Activated CD8-positive, alpha-beta memory T cell treated with anti-CD3 and anti-CD28 coated beads, Interleukin-2, amount 50 U/mL, for 4 hours (primary cell): ENCODE measurements at places on chromosomes 6 and 20.

GRCh38 chr20:32354592-32355416 lies 3.3 kb upstream of the ASXL1 start:
- DNase-seq: no peak

- DNase-seq: no peak
Observed at GRCh38 chr6:41892921-41893564, 2.1 kb downstream of the USP49 start.

DNA sequence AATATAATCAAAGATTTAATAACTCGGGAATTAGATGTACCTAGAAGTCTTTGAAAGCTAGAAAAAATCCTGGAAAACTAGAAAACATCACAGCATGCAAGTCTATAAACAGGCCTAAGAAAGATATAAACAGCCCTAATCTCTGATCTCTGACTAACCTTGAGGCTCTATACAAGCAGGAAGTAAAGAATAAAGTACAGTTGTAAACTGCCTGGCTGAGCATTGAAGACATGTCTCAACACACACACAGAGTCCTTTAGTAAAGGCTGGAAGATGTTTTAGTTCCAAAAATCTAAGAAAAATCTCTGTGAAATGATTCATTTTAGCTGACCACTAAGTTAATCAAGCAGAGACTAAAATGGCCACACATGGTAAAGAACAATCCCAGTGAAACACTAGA lies 774.5 kb downstream of the EYS start:
- DNase-seq: no peak

DNA sequence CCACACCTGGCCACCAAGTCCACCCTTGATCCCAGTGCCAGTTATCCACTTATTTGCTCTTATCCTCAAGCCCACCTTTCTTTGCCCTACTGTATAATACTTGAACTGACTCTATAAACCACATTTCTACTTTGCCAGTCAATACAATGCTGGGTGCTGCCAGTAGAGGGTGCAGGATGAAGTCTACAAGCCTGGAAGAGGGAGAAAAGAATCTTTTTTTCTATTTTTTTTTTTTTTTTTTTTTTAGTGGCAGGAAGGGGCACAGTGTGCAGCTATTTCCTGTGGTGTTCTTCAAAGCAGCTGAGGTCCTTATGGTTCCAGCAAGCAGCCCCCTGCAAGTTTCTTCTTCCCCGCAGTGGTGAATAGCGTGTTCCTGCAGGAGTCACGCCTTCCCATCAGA lies 22.2 kb upstream of the GABRR1 start:
- DNase-seq: no peak

- DNase-seq: no peak
Observed at GRCh38 chr20:57622201-57622570, 2.0 kb upstream of the ZBP1 start.

DNA sequence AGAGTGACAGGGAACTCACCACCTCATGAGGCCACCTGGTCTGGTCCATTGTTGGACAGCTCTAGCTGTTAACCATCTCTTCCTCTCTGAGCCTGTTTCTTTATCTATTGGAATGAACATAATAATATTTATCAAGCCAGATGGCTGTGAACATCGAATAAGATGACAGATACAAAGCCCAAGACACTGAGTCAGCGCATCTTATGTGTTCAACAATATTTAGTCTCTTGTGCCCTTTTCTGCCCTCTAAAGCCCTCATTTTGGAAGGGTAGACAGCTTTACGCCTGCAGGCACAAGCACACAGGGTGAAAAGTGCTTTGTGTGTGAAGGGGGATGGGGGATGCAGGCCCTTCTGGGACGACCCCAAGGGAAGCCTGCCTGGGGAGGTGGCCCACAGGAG lies 164.0 kb downstream of the GRM4 start:
- DNase-seq: peak; percentile 4

DNA sequence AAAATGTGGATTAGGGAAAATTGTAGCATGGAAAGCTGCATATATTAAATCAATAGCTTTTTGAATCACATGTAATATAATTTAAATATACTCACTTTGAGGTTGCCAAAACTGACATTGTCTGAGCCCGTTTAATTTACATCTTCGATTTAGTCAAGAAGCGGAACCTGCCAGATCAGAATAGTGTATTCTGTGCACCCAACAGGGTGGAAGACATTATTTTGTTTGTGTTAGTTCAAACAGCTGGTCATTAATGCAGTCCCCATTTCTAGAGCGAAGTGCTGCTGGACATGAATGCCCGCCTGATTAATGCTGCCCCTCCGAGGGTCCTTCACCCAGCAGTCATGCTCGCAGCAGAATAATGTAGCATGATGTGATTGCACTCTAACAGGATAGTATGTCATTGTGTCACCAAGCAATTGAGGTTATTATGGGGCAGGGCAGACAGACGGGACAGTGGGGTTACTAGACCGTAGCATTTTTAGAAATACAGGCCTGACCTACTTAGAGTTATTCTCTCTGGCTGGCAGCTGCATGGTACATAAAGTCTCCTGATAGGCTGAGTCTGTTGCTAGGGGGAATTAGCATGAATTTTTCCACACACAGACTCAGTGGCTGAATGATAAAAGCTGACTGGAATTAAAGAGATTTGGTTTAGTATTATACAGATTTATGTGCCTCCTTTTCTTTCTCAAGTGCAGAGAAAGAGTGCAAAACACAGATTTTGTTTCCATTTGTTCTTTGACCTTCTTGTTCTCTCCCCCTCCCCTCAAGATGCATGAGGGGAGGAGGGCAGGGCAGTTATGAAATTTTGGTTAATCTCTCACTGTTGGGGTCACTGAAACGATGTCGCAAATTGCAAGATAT lies 147.1 kb downstream of the PRL start:
- no peak for DNase-seq

GRCh38 chr20:10075606-10076005 lies 40.8 kb downstream of the ANKEF1 start:
- DNase-seq: no peak

DNA sequence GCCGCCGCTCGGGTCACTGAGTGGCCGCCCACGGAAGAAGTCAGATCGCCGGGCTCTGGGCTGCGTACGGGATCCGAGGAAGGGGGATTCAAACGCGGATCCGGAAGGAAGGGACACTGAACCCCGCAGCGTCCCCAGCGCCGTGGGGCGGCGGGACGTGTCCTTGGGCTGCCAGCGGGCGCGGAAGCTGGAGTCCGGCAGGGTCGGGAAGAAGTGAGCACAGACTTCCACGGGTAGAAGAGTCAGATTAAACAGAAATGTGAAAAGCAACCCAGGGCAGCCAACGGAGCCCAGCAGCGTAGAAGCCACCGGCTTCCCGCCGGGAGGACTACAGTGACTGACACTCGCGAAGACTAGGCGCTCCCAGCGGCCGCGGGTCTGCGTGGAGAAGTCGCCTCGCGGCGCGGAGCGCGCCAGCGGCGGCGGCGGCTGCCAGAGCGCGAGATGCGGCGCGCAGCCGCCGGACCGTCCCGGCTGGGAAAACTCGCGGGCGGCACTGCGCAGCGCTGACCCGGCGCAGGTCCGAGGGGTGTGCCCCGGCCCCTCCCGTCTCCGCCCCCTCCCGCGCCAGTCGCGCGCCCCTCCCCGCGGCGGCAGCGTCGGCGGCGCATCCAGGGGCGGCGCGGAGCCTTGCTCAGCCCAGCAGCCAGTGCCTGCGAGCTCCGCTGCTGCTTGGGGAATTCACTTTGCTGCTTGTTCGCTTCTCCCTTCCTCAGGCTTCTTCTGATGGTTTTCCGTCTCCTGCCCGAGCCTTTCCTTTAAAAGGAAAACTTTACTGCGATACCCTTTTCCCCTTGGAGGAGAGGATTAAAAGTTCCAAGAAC lies at the start of gene SAMD5:
TSS of gene SAMD5 (plus strand) at position 649 of the 824 bp plus-strand sequence. CDS start 239 bp downstream, outside the sequence.
- no peak for DNase-seq

DNA sequence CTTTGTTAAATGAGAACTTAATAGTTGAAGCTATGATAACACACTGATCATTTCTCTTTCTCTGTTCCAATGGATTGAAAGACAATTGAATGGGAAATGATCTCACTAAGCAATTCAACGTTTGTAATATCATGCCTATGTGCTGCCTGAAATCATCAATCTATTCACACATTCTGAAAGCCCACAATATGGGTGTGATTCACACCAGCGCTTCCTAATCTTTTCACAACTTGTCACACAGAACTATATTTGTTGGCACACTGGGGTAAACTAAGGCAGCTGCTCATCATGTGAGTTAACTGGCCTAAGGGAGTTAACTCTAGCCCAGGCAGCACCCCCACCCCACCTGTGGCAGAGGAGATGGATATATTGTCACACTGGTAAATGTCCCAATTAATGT lies 37.1 kb upstream of the UTRN start:
- DNase-seq: no peak

- DNase-seq: no peak
Observed at GRCh38 chr20:35611482-35611881, 4.1 kb upstream of the SPAG4 start.

DNA sequence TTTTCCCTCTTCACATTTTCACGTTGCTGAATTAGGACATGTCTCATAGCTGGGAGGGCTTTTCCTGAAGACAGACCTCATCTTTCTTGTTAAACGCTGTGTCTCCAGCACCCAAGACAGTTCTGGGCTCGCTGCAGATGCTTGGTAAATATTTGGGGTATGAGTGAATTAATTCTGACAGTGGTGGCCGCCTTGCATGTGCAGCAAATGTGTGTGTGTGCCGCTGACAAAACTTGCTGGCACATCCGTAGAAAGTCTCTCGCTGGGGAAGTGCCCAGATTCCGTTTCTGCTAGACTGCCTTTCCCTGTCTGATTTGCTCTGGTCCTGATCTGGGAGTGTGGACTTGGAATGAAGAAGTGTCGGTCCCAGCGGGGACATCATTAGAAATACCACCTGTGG lies 48.2 kb upstream of the ZNFX1 start:
- no peak for DNase-seq

- no peak for DNase-seq
Observed at GRCh38 chr6:11639376-11640235, 102.1 kb downstream of the TMEM170B start.

- DNase-seq: no peak
Observed at GRCh38 chr20:44956410-44956809, 3.8 kb downstream of the TOMM34 start.

GRCh38 chr20:53621482-53622246 lies 28.0 kb upstream of the ZNF217 start:
- no peak for DNase-seq

DNA sequence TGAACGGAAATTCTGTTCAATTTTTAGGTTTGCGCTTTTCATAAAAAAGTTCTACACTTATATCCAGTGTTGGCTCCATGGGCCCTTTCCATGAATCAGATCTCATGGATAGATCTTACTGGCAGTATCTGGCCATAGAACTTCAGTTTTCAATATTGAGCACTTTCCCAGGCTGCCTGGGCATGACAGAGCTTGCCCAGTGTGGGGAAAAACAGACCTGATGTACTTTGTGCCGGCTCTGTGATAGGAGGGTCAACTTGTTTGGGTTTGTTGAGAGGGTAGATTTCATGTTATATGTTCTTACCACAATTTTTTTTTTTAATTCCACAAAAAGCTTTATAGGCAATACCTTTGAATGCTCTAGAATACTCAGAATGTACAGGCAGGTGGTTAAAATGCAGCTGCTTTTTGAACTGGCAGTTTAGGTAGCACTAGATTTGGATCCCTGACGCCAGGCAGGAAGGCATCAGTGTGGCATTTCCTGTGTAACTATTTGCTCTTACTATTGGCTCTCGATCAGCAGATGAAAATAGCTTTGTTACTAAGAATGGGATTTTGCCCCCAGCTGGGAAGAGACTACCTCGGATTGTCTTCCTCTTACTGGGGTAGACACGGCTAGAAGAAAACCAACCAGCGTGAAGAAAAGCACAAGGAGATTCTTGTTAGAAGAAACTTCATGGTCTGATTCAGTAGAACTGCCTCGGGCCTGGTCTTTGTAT lies 404.9 kb upstream of the SOX4 start:
- DNase-seq: no peak

DNA sequence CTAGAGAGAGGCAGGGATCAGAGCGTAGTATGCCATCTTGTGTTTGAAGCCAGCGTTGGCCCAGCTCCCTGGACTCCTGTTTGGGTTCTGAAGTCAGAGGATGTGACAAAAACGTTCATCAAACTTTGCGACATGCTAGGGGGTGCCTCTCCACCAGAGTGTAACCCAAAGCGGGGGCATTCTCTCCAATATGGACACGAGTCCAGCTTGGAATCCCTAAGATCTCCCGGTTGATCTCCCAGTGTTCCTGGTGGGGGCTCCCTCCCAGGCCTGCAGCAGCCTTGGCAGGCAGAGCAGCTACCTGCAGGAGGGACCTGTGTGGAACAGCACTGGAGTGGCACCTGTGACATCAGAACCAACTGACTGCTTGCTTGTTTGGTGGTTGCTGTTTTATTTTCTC lies 218.8 kb upstream of the ECI2 start:
- DNase-seq: no peak

DNA sequence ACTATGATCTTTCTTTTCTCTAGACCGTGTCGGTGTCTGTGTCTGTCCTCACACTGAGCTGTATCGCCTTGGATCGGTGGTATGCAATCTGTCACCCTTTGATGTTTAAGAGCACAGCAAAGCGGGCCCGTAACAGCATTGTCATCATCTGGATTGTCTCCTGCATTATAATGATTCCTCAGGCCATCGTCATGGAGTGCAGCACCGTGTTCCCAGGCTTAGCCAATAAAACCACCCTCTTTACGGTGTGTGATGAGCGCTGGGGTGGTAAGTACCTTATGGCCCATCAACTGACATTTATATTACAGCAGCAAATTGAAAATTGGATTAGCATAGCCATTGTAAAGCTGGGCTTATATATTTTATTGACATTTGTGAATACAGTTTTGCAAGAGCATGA lies 72.2 kb upstream of the GFRAL start:
- DNase-seq: no peak

- DNase-seq: no peak
Observed at GRCh38 chr20:62015540-62016288, 50.0 kb downstream of the TAF4 start.

- DNase-seq: no peak
Observed at GRCh38 chr20:59574308-59574707, 30.0 kb upstream of the PHACTR3 start.

- no peak for DNase-seq
Observed at GRCh38 chr6:56730663-56731529, 88.2 kb upstream of the DST start.

GRCh38 chr20:11076434-11077105 lies 402.8 kb upstream of the JAG1 start:
- DNase-seq: no peak

DNA sequence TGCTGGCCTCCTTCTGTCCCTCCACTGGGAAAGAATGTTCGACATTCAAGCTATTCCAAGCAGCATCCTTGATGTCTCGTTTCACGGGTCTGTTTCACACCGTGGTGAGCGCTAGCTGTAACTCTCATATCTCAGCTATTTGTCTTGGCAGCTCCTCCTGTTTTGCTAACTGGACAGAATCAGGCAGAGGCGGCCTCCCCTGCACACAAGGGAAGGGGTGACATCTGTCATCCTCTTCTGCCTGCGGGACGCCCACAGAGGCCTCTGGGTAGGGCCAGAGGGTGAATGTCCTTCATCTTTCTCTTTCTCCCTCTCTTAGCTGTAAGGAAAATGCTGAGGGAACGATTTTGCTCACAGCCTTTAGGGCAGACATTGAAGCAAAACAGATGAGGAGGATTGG lies 232.8 kb upstream of the GMDS start:
- DNase-seq: no peak

DNA sequence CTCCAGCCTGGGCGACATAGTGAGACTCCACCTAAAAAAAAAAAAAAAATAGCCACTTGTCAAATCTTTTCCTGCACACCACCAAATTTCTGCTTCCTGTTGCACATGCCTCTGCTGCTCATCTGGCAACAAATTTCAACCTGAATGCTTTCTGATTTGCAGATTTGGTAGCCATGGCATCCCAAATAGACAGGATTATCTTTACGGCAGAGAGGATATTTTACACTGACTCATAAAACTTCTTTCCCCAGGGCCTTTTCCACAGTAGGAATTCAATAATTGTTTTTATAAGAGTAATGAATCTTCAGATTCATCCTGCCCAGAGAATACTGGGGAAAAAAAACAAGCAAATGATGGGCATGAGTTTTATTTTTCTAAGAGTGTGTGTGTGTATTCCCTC lies 264.6 kb downstream of the FRK start:
- DNase-seq: no peak
